ENCODE measurements at places on chromosomes 2 and 18. TPM values are rescaled to one million over a fixed set of nuclear protein-coding genes. Genes with fewer than 3 reads are reported as not detected.
A peak's percentile ranks its signal among the peaks of the same experiment; 100 is the strongest.

GRCh38 chr2:238898534-238899281, 50.8 kb downstream of the TWIST2 start:
- no peak for DNase-seq

- DNase-seq = no peak
Observed at GRCh38 chr2:37897511-37897910, 27.6 kb upstream of the RMDN2 start.

DNA sequence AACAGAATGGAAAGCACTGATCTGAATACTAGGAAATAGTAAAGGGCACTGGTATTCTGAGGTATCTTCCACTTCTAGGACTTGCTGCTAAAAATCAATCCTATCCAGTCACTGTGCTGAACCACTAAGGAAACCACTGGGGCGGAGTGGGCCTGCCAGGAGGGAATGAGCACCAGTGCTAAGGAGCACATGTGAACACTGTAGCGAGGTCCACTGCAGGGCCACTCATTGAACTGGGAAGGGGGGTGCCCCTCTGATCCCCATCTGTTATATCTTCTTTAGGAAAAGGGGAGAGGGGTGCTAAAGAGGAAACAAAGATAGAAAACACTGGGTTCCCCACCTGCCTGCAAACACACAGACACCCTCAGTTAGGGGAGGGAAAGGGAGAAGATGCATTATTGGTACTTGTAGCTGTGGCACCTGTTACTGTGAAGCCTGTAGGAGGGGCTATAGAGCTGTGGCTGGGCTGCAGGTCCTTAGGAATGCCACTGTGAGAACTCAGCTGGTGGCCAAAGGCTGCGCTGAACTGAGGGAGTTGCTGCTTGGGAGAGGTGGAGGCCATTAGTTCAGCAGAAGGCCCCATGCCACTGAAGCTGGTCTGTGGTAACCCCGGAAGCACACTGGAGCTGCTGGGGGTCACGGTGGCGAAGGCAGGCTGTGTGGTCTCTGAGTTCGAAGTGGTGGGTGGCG, 81.8 kb downstream of the INO80D start:
- no peak for DNase-seq

DNA sequence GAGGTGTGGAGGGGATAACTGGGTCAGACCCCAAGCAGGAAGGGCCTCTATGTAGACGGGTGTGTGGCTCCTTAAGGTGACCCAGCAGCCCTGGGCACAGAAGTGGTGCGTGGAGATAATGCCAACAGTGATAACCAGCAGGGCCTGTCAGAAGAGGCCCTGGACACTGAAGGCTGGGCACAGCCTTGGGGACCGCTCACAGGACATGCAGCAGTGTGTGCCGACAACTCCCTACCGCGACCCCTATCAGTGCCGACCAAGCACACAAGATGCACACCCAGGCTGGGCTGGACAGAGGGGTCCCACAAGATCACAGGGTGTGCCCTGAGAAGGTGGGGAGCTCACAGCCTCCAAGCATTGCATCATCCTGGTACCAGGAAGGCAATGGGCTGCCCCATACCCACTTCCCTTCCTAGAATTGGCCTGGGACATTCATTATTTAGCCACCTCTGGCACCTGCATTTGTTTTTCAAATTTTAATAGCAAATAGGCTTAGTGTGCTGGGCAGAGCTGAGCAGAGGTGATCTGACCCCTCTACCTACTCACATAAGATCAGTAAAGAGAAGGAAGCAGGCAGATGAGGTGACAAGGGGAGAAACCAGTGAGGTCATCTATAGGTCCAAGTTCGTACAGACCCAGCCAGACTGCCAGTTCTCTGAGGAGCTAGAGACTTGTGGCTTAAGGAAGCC, 55.2 kb downstream of the BCL11A start:
- DNase-seq = no peak

DNA sequence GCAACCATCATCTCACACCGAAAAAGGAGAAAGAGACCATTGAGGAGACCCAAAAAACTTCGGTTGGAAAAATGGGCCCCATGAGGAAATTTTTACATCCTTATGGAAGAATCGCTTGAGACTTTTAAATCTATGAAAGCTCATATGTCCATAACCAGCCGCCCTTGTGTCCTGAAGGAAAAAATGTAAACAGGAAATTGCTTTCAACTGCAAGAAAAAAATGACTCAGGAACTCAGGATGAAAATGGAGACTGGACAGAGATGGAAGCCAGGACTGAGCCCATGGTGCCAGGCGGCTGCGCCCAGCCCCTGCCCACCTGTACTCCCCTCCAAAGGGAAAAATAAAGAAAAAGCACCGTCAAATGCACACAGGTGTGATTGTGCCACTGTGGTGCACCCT, 81.5 kb upstream of the SLC66A3 start:
- DNase-seq = no peak

DNA sequence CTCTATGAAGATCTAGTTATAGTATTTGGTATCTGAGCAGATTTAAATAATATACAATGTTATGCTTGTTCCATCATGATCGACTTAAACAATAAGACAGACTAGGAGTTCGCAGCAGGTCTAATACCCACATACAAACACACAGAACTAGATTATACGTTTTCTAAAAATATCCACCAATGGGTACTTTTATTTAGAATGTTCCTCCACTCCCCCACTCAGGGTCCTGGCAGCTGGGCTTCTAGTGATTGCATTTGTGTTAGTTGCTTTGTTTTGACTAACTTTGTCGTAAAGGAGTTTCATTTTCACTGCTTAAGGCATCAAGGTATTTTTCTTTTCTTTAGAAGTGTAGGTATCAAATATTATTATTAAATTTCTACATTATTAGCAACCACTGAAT, 91.4 kb downstream of the RPRM start:
- DNase-seq = peak; percentile 20

The ESPNL gene
- not detected for total RNA-seq

- no peak for DNase-seq
Observed at GRCh38 chr2:231711677-231712450, 3.5 kb downstream of the PTMA start.

The PRKAG3 gene
- total RNA-seq = not detected

DNA sequence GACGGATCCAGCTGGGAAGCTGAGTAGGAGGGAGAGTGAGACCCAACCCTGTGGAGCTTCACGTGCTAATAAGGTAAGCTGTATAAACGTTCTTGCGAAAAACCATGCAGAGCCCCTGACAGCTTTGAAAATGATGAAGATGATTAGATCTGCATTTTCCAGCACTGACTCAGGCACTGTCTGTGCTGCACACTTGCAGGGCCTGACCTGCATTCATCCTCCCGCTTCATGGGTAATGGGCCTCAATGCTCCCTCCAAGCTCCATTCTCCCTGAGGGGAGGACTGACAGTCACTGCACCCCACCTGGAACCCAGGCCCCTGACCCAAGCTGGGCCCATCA, 205.4 kb downstream of the TMEM163 start:
- DNase-seq = peak; percentile 31

DNA sequence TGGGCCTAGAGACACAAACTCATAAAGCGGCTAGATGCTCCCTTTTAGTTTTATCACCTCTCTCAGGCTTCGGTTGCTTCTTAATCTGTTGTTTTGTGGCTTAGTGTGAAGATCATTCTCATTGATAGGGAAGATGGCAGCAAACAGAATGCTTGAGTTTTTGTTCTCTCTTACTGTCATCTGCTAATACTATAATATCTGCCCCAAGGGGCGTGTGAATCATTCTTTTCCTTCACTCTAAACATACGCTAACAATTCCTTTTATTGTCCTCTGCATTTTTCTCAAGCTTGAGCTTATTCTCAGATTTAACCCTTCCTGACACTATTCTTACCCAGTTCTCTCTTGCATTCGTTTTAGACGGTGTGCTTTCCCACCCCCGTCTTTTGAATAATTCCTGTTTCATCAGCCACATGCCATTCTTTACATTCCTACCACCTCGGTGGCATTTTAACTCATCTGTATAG, 323.9 kb upstream of the NRP2 start:
- no peak for DNase-seq

- DNase-seq = no peak
Observed at GRCh38 chr2:189088591-189089205, 90.9 kb downstream of the COL5A2 start.

- no peak for DNase-seq
Observed at GRCh38 chr2:196125596-196125995, 45.8 kb downstream of the STK17B start.

DNA sequence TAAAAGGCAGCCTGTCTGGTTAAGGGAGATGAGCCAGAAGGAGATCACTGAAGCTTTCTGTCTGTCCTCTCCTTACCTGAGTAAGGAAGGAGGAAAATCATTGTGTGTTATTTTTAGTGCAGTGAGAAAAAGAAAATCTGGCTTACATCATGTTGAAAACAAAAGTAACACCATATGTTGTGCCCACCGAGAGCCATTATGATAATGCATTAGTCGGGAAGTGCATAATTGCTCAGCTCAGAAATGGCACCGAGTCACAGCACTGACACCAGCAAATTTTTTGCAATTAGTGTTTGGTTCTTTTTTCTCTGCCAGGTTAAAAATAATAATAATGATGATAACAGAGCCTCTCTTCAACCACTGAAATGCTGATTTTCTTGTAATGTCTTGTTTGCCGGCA, 46.6 kb downstream of the HNMT start:
- DNase-seq = no peak

The KLHL41 gene
- 0.77 TPM for total RNA-seq

DNA sequence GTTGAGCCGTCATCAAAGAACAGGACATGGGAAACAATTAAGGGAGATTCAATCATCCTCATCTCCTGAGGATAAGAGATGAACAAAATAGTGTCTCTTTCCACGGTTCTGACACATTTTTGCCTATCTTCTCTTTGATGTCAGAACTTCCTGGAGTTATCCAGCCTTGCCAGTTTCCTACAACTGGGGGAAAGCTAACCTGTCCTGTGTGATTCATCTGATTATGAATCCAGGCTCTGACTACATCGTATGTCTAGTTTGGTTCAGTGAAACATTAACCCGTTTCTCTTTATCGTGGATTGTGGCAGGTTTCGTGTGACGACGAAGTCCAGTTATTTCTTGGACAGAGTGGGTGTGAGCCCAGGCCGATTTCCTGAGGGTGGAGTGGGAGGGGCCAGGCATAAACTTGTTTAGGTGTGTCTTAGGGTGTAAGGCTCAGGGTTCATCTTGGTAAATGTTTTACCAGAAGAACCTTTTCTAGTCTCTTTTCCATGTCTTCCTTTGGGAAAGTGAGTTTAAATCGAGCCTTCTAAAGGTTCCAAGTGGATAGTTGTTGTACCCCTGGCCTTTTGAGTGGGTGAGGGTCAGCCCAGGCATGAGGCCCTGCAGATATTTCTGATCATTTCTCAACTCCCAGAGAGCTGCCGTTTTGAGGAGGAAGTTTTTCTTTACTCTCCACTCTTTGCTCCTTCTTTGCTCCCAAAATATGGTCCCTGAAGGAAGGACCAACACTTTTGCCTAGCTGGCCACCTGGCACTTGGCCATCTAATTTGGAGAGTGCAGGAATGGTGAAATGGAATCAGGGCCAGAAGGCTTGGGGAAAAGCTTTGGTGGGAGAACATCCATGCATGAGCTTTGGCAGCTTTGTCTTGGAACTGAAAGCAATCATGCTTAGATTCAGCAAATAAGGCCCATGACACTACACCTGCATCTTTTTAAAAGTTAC, 50.4 kb upstream of the FZD5 start:
- no peak for DNase-seq

The MYO7B gene
- 0.29 TPM for total RNA-seq

Data from uterus (tissue), 4 donors.